ENCODE measurements at places on chromosomes 16 and 17.
A peak's percentile ranks its signal among the peaks of the same experiment; 100 is the strongest.

GRCh38 chr17:42408061-42408460, 15.0 kb downstream of the CAVIN1 start:
- no peak for DNase-seq

DNA sequence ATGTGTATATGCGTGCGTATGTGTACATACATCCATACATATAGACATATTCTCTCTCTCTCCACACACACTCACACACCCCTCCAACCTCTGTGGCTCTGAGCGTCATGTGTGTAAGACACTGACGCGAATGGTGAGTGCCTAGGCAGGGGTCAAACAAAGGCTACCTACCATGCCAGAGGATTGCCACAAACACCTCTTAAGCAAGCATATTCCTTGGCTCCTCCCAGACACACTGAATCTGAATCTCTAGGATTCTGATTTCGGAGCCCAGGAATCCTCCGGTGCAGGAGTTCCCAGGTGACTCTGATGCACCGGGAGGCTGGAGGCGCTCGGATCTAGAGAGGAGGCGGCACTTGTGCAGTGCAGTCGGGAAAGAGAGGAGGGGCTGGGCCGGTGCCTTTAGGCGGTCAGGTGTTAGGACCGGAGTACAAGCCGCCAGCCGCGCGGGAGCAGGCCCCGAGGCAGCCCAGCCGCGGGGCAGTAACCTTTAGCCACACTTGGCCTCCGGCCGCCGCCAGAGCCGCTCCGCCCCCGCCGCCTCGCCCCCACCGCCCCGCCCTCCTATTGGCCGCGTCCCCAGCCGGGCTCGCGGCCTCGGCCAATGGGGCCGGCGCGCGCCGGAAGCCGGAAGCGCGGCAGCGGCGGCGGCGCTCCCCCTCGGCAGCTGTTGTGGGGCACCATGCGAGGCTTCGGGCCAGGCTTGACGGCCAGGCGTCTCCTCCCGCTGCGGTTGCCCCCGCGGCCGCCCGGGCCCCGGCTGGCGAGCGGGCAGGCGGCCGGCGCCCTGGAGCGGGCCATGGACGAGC, at the start of gene MLYCD:
TSS of gene MLYCD (plus strand) at position 653 of the 809 bp plus-strand sequence. CDS start at position 683, 30 bp downstream.
- DNase-seq, result peak; percentile 73

DNA sequence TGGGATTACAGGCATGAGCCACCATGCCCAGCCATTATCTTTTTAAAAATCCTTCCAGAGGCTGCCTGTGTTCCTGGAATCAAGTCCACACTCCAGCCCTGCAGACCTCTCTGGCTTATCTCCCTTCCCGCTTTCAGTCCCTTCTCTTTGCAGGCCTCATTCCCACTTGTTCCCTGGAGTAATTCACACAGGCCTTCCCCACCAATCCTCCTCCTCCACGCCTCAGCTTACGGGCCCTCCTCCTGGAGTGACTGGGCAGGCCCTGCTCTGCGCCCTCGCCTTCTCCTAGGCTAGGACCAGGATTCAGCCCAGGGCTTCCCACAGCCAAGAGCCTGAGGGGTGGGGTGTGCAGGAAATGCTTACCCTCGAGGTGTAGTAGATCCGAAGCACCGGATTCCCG, 2.8 kb downstream of the CDIPT start:
- no peak for DNase-seq

GRCh38 chr17:73691321-73691766, 47.1 kb upstream of the SDK2 start:
- no peak for DNase-seq

- no peak for DNase-seq
These were observed 14.6 kb upstream of the CNGB1 start for GRCh38 chr16:57985204-57986181.

- peak; percentile 60 for DNase-seq
These were observed 86.4 kb downstream of the FOXL1 start for GRCh38 chr16:86664522-86665318.

GRCh38 chr17:77096570-77097214, 44.1 kb upstream of the SEC14L1 start:
- DNase-seq, result no peak

DNA sequence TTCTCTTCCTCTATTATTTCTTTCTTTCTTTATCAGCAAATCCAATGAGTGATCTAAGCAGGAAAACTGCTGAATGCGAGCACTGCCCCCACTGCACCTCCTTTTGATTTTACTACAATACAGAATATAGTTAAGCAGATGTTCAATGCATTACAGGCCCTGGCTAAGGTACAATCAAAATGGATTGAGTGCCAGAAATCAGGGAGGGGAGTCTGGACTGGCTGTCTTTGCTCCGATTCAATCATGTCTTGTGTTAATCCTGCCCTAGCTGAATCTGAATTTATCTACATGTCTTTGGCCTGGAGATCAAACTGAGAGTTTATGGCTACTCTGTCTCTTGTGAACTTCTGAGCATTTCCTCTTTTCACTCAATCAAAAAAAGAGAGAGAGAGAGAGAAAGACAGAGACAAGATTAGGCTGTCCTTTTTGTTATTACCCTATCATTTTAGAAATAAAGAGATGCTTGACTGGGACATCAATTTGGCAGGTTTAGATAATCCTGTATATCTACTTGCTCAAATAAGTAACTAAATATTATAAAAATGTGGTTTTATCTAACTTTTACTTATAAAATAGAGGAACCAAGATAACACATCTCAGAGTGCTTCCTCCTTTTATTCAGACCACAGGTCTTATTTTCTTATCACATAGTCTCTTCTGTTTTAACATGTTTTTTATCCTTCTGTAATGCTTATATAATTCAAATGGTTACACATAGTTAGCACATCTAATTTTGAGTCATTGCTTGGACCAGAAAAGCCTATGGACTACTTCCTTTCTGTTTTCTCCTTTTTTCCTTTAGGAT, 656.2 kb downstream of the KCNJ2 start:
- DNase-seq, result no peak

- no peak for DNase-seq
These were observed 7.8 kb downstream of the GAA start for GRCh38 chr17:80109066-80109660.

GRCh38 chr17:62140836-62141235, 75.8 kb upstream of the MED13 start:
- DNase-seq, result no peak

DNA sequence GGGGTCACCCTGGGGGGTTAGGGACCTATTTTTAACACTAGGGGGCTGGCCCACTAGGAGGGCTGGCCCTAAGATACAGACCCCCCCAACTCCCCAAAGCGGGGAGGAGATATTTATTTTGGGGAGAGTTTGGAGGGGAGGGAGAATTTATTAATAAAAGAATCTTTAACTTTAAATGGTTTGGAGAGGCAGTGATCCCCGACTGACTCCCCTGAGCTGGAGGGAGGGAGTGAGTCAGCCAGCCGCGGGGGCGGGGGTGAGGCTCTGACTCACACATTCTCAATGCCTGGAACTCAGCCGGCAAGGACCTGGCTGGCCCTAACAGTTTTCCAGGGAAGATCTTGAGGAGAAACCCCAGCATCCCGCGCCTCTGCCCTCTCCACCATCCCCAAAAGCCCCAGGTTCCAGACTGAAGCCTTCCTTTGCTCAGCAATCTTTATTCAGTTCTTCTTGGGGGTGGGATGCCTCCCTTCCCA, 1.5 kb downstream of the HCFC1R1 start:
- peak; percentile 93 for DNase-seq

- DNase-seq, result no peak
These were observed 486.7 kb upstream of the SALL1 start for GRCh38 chr16:51637770-51638094.

DNA sequence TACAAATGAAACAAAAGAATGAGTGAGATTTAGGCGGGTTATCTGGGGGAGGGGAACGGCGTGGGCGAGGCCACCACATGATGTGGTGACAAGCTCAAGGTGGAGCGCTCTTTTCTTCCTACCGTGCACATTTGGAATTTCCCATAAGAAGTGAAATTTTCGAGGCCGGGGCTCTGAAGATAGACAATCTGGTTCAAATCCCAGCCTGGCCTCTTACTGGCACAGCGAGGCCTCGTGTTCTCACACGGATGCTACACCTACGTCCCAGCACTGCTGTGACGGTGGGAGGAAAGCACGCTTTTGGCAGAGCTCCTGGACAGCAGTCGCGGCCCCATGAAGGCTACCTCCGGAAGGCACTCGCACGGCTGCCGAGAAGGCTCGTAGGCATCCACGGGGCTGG, 25.2 kb downstream of the ZDHHC7 start:
- peak; percentile 28 for DNase-seq

- no peak for DNase-seq
These were observed 38.0 kb upstream of the FAAP100 start for GRCh38 chr17:81590121-81590520.

- no peak for DNase-seq
These were observed 53.9 kb upstream of the GPRC5B start for GRCh38 chr16:19938536-19938935.

- DNase-seq, result no peak
These were observed 16.1 kb upstream of the MTSS2 start for GRCh38 chr16:70701998-70702397.

DNA sequence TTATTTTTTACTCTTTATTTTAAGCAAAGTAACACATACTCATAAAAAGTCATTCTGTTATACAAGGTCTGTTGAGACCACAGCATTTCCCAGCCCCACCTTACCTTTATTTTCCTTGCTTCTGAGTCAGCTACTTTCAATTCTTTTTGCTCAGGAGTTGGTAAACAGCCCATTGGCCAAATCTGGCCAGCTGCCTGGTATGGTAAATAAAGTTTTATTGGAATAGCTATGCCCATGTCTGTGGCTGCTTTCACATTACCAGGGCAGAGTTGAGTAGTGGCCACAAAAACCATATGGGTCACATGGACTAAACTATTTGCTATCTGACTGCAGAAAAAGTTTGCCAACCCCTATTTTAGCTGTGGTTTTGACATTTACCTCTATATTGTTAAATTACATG, 3.4 kb upstream of the NSRP1 start:
- no peak for DNase-seq

GRCh38 chr16:53773150-53773846, 69.3 kb downstream of the FTO start:
- no peak for DNase-seq

- no peak for DNase-seq
These were observed 132.4 kb upstream of the CHMP6 start for GRCh38 chr17:80859002-80859941.

GRCh38 chr16:69338557-69339288, 641 bp downstream of the COG8 start:
- no peak for DNase-seq

DNA sequence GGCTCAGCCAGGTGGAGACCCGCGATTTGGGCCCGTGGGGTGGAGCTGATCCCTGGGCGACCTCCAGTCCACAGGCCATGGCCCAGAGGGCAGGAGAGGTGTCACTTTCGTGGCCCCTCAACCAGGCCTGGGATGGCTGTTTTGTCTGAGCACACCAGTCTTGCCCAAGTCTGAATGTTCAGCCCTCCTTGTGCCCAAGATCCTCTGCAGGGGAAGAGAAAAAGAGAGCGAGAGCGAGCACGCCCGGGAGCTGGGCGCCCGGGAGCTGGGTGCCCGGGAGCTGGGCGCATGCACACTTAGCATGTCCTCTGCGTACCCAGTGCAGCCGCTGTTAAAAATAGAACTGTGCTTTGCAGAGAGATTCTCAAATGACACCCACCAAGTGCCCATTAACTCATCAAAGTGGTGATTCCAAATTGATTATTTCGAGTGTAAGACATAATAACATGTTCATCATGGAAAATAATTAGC, 403.3 kb upstream of the TNRC6C start:
- DNase-seq, result no peak

- DNase-seq, result no peak
These were observed 5.1 kb downstream of the CEMP1 start for GRCh38 chr16:2526135-2526534.

DNA sequence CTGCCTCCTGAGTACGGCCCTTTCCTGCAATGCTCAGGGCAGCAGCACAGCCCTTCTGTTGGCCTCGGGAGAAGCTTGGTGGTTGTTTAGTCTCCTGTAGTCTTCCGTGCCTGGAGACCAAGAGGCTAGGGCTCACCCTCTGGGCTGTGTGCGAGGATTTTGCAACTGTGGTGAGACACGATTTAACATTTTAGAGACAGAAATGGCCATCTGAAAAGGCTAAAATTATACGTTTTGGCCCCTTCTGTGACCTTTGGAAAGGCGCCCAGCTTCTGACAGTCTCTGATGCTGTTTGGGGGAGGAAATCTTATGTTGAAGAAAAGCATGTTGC, 33.1 kb downstream of the FOXL1 start:
- DNase-seq, result no peak

DNA sequence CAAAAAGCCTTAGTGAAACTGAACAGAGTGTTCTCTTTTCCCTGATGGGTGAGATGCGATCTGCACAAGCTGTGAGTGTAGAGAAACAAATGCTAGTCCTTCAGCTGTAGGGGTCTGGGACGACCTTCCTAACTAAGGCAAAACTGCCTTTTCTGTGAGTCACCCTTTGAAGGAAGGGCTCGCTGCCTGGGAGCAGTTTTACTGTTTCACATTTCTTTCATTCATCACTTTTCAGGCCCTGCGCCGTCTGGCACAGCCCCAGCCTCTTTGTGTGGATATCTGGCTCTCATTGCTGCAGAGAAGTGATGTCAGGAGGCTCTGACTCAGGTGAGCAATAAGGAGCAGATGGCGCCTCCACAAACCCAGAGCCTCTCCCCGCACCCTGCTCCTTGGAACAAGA, 57.4 kb downstream of the HS3ST3A1 start:
- DNase-seq, result no peak

GRCh38 chr16:59566446-59566845, 832.3 kb upstream of the GOT2 start:
- DNase-seq, result no peak

DNA sequence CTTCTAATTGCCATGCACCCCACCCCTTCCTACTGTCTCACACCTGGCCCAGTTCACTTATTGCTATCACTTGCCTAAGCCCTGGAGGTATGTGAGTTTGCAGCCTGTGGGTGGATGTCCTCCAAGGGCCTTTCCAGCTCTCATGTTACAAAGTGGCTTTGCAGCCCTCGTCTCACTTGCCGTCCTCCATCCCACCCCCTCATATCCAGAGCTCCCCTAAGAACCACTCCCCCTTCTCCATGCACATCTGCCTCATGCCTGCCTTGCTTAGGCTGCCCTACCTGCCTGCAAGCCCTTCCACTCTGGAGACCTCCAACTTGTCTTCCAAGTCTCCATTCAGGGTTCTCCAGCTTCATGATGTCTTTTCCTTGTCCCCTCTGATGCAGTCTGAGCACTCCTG, 119.4 kb upstream of the NLRP1 start:
- no peak for DNase-seq

- DNase-seq, result peak; percentile 46
These were observed 11.6 kb downstream of the FBXL19 start for GRCh38 chr16:30934827-30935557.

DNA sequence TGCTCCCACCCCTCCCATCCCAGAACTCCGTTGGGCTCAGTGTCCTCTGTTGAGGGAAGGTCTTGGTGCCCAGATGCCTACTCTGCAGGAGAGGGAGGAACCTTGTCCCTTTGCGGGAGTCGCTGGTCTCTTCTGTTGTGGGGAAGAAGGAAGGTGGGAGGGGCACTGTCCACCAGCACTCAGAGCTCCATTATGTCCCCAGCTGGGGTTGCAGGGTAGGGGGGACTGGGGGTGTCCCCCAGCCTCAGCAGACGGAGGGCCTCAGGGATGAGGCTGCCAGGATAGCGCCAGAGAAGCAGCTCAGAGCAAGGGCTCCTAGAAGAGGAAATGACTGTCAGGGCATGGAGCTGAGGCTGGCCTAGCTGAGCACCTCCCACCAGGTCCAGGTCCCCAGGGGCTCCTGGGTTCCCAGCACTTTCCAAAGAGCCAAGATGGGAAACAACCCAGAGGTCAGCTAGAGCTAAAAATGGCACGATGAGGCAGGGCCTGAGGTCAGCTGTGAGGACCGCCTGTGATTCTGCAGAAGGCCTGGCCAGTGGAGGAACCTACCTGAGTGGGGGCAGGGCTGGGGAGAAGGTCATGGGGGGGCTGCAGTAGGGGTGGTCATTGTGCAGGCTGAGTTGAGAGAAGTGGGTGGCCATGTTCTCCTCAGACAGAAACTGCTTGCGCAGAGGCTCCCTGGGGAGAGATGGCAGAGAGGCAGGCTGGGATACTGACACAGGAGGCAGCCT, 893 bp downstream of the HCFC1R1 start:
- no peak for DNase-seq
